ENCODE measurements at places on chromosomes 4 and X.

GRCh38 chrX:46796574-46797191, 37.8 kb upstream of the SLC9A7 start:
- DNase-seq, result peak; percentile 29

GRCh38 chrX:42028109-42028508, 104.8 kb upstream of the CASK start:
- DNase-seq, result no peak

- no peak for DNase-seq
These were observed 503 bp upstream of the PDE5A start for GRCh38 chr4:119629142-119629471.

- DNase-seq, result no peak
These were observed 208.2 kb downstream of the PARM1 start for GRCh38 chr4:75141162-75141561.

DNA sequence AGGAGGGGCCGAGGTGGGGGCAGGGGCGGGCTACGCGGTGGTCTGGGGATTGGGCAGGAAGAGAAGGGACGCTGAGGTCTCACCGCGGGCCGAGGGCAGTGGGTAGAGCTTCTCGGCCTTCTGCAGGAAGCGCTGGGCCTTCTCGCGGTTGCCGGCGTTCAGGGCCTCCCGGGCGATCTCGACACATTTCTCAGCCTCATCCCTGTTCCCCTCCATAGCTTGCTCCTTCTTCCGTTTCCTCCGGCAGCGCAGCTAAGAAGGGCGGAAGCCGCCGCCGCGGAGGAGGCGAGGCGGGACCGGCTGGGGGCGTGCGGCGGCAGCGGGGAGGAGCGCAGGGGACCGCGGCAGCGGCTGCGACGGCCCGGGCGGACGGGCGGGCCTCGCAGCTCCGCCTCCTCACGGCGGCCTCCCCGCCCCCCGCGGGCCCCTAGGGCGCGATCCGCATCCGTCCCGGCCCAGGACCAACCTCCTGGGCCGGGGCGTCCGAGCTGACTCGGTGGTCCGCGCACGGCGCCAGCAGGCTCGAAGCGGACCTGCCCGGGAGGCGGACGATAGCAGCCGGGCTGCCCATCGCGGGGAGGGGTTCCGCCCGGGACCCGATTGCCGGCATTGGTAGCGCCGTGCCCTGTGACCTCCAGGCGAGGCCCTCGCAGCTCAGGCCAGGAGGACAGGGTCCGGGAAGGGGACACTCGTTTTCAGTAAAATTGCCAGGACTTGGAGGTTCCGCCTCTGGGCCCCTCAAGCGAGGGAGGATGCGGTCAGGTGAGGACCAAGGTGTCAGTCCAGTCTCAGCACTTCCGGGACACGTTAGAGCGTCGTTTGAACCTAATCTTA, at the start of gene DNAJB14:
Gene DNAJB14 (minus strand): TSS at position 263 of the 834 bp plus-strand sequence. CDS start 47 bp downstream, at position 216.
- DNase-seq, result peak; percentile 38

DNA sequence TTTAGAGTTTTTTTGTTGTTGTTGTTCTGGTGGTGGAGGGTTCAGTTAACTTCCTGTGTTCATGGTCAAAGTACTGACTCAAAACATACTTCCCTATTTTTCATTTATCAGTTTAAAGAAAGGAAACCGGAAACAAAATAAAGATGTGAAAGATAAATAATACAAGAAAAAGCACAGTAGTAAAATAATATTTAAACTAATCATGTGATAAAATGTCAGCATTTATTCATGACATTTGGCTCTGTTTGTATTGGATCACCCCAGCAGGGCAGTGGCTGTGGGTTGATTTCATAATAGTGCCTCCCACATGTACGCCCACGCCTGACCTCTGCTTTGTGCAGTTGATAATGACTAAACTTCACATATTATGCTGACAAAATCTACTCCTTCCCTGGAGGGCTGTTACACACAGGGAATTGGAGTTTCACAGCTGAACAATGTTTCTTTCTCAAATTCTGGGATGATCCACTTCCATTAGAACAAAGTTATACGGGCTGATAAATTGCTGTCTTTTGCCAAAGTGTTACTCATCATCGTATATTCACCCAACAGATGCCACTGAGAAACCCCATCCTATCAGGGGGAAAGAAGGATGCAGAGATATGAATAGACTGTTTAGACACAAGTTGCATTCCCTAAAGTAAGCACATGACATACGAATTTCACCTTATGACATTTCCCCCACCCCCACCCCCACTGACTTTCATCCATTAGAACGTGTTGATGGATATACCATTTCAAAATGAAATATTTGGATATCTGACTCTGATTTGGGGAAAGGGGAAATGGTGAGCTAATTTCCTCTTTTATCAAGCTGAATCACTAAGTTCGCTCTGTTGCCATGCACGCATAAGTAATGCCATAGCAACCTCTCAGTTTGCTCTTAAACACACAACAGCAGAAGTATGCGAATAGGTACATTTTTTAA, 48.3 kb downstream of the AMELX start:
- no peak for DNase-seq

- no peak for DNase-seq
These were observed 33.2 kb downstream of the NBDY start for GRCh38 chrX:56762220-56762619.

GRCh38 chrX:118522230-118522926, 26.8 kb downstream of the DOCK11 start:
- no peak for DNase-seq

- DNase-seq, result no peak
These were observed 225.9 kb downstream of the NR3C2 start for GRCh38 chr4:148216321-148216720.

DNA sequence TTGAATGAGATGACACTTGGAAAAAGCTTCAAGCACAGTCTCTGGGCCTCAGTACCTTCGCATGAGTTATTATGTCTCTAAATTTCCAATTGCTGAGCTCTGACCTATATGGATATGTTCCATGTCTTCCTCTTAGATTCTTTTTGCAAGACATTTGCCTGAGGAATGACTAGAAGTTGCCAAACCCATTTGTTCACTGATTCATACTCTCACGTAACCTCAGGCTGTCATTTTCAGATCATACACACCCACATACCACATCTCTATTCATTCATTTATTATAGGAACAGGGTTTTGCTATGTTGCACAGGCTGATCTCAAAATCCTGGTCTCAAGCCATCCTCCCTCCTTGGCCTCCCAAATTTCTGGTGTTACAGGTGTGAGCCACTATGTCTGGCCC, 2137.1 kb upstream of the TENM3 start:
- no peak for DNase-seq

GRCh38 chrX:43881410-43882293, 598 bp downstream of the MAOB start:
- DNase-seq, result no peak

DNA sequence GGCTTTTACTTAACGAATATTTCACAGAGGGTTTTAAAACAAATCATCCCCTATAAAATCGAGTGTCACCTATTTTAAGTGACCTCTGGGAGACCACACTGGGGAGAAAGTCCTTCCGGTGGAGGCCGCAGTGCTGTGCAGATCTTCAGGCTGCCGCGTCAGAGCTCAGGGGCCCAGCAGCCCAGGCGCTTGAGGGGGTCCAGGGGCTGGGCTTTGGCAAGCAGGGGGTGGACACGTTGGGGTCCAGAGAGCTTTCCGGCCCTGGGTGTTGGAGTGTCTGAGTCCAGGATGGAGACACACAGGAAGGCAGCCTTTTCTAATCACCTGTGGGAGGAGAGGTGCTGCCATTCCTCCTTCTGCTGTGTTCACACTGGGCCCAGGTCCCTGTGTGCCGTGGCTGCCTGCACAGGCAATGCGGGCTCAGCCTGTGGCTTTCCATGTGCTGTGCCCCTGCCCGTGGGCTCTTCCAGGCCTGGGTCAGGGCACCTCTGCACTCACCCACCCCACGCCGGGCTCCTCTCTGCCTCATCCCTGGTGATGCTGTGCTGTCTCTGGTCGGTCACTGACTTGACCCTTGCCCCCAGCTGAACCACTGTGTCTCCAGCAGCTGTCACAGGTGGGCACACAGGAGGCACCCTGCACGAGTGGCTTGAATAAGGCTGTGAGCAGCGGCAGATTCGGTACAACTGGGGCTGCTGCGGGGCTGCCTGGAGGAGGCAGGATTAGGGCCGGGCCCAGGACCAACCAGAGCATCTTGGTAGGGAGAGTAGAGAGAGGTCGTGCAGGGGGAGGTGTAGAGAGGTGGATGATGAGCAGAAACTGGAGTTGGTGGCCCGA, 10.0 kb downstream of the HTRA3 start:
- no peak for DNase-seq

DNA sequence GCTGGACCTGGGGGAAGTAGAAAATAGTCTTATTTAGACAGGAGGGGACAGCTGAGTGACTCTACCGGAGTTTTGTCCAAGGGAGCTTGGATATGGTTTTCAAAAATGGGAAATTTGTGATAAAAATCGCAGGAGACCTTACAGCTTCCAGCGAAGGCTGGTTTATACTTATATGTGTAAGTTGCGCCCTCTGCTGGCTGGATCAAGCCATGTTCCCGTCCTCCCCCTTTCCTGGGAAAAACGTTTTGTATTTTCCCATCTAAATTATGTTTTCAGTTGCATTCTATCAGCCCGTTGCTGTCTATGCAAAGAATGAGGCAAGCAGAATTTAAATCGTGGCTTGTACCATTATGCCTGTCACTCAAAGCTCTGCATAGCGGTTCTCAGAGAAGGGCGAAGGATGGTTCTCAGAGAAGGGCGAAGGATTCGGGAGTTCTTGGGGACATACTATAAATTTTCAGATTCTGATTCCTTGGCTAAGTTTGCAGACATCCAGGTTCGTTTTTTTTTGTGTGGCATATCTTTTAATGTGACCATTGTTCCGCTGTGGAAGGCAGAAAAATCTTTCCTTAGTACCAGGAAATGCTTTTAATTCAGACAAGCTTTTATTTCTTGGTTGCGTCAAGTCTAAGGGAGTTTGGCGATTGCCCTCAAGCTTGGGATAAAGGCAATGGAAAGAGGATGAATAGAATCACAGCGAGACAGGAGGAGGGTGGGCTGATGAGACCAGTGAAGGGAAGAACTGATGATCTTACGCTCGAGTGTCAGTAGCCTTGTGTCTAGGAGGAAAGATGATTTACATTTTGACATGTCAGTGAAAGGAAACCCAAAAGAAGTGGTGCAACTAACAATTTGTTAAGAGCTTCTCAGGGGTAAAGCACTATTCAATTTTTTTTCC, 128.5 kb upstream of the ARX start:
- peak; percentile 1 for DNase-seq

- no peak for DNase-seq
These were observed 8.1 kb downstream of the HGFAC start for GRCh38 chr4:3449574-3450534.

DNA sequence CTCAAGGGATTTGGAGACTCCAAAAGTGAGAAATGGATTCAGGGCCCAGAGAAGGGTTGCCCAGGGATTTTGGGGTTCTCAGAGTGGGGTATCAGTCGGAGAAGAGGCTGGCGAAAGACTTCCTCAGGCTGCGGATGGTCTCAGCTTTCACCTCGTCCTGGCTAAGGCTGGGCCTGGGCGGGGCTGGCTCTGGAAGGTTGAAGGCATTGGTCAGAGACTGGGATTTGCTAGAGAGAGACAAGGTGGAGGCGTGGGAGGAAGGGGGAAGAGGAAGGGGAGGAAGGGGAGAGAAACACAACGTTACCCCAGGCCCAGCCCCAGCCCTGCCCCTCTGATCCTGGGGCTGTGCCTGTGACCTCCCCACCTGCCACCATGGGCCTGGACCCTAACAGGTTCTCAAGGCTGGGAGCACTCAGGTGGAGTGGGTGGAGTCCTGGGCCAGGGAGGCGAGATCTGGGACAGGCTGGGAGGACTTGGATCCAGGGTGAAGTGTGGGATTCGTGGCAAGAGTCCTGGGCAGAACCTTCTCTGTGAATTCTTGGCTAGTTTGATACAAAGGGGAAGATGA, 9.4 kb upstream of the TIMP1 start:
- DNase-seq, result no peak

GRCh38 chr4:75555294-75556164, at the start of gene ODAPH:
Gene ODAPH, plus strand, starts transcription at chr4:75556066. Its CDS starts 17 bp downstream, at chr4:75556083.
- DNase-seq, result no peak

DNA sequence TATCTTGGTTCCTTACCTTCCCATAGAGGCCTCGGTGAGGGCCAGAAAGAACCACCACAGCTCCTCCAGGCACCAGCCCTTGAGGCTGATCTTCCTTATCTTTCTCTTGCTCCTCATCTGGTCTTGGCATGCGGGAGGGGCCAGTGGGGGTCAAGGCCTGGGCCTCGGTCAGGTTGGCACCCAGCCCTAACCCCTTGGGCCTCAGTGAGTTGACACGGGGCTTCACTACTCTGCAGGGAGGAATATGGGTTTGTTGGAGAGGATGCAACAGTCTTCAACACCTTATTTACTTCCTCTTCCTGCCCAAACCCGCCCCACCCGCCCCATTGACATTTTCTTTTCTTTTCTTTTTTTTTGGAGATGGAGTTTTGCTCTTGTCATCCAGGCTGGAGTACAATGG, 6.0 kb downstream of the GPKOW start:
- no peak for DNase-seq

GRCh38 chr4:126123611-126124325, 809.0 kb downstream of the FAT4 start:
- no peak for DNase-seq

- no peak for DNase-seq
These were observed 4.7 kb upstream of the NAA10 start for GRCh38 chrX:153939573-153939972.

DNA sequence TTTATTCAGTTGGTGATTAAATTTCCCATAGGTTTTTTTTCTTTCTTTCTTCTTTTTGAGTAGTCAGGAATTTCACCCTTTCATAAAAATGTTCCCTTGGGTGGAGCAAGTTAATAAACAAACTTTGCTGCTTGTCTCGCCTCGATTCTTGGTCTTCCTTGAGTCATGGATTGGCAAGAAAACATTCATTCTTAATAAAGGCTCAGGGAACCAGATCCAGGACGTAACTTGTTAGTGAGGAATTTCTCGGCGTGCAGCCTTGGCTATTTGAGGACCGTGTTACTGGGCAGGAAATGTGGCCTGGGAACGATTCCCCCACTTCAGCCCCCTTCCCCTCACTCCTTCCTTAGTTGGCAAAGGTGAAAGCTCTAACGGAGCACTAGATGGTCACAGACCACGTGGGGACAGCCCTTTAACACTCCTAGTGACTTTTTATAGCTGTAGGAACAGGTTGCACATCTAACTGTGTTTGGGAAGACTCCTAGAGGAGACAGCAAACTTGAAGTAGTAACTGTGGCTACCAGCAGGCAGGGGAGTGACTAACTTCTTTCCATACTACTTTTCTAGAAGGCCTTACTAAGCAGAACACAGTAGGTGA, 106.8 kb downstream of the UCHL1 start:
- DNase-seq, result no peak

- no peak for DNase-seq
These were observed 99.3 kb downstream of the TEX11 start for GRCh38 chrX:70808942-70809940.

DNA sequence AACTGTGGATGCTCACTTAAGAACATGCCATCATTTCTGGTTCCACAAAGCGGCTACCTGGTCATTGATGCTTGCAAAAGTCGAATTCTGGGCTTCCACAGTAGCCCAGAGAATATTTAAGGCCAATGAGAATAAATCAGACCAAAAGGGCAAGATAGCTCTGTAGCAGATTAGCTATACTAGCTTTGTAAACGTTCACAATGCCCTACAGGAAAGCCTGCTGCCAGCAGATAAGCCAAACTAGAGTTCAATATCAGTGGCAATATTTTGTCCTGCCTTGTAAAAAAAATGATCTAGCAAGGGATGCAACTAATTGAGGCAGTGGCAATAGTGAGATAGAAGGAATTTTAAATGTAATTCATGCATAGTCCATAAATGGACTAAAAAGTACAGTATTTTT, 387.7 kb upstream of the TEX13C start:
- DNase-seq, result no peak

GRCh38 chrX:136353526-136354093, 52.8 kb downstream of the ADGRG4 start:
- no peak for DNase-seq
